ENCODE measurements at places on chromosomes 7 and 10.

GRCh38 chr7:7765422-7765821 lies 47.0 kb upstream of the RPA3 start:
- no peak for DNase-seq

GRCh38 chr7:71716690-71717089 lies 584.7 kb downstream of the GALNT17 start:
- DNase-seq, result no peak

GRCh38 chr7:11206177-11206899 lies 232.7 kb downstream of the PHF14 start:
- DNase-seq, result no peak

- no peak for DNase-seq
Observed at GRCh38 chr7:3103614-3104398, 60.1 kb upstream of the CARD11 start.

- DNase-seq, result no peak
Observed at GRCh38 chr10:113506476-113506875, 46.4 kb upstream of the HABP2 start.

DNA sequence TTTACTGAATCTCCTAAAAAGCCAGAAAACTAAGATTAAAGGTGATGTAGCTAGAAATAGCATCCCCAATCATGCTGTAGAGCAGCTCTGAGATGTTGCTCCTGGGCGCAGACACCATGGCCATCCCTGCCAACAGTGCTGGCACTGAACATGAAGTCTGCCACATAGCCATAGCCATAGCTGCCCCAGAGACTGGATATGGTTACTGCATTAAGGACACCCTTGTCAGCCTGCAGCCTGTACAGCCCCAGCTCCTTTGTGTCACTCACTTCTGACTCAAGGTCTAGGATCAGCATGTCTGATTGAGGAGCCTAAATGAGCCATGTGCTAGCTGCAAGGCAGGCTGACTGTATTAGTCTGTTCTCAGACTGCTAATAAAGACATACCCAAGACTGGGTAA lies 284.6 kb downstream of the RPS24 start:
- no peak for DNase-seq

DNA sequence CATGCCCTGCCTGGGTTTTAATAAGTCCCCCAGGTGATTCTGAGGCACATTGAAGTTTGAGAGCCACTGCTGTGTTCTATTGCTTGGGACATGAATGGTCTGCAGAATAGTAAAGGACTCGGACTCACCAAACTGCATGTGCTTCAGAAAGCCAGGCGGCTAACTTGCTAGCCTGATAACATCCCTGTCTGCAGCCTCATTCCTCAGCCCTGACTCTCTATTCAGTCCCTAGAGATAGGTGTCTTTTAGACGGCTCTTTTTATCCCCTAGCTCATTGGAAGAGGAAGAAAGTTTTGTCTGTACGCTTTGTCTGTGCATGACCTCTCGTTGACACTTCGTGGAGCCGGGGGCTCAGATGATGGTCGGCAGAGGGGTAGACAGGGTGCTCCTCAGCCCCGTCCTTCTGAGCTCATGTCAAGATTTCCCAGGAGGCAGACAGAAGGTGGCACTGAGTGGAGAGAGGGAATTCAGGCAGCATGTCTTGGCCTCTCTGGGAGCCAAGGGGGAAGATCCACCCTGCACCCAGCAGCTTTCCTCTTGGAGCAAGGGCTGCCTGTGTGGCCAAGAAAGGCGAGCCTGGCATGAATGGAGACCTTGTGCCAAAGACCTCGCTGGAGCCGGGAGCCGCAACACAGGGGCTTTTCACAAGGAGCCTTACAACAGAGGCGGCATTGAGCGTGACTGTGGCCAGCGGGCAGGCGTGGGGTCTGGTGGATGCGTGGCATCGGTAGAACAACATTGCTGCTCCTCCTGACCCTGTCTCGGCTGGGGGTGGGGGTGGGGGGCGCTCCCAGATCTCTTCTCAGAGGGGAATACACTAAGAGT lies 51.1 kb upstream of the PODXL start:
- DNase-seq, result no peak

DNA sequence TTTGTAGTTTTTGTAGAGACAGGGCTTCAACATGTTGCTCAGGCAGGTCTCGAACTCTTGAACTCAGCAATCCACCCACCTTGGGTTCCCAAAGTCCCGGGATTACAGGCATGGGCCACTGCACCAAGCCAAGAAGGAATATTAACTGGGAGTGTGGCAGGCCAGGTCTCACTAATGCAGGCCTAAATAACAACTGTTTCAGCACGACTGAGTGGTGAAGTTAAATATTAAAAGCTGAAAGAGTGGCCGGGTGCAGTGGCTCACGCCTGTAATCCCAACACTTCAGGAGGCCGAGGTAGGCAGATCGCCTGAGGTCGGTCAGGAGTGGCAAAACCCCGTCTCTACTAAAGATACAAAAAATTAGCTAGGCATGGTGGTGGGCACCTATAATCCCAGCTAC lies 21.1 kb downstream of the CHUK start:
- no peak for DNase-seq

GRCh38 chr7:41769162-41769561 lies 66.3 kb upstream of the INHBA start:
- DNase-seq, result no peak

DNA sequence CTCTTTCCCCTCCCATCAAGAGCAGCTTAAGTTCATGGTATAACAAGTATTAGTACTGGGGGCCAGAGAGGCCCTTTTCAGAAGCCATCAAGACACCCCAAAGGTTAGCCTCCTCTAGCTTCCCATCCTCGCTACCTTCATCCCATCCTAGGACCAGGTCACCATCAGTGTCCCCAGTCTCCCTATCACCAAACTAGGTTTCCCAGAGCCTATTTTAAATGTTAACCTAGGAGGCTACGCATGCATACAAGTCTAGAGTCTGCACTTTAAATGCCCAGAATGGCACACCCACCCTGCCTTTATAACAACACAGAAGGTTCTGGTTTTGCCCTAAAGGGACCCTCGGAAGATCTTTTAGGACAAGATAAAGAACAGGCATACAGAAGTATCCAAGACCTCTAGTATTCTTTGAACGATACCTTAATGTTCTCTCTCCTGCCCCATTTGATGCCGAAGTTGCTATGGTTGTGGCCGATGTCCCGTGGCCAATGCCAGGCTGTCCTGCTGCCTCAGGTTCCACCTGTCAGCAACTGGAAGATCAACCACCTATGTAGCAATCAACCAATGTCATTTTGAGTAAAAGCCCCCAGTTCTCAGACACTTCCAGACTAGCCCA lies 2.2 kb downstream of the GPRIN2 start:
- no peak for DNase-seq

DNA sequence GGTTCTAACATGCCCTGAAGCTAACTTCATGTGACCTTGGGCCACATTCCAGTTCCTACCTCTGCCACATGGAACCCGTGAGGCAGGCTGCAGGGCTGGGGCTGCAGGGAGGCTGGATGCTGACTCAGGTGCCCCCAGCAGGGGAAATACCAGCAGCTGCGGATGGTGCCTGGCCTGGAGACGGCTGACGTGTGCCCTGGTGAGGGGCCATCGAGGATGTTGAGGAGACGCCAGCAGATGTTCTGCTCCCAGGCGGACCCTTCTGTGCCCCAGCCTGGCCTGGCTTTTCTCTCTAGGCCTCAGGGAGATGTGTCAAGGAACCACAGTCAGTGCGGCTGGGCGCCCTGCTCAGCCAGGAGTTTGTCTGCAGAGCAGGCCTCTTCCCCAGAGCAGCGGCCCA lies 8.8 kb downstream of the BAG3 start:
- no peak for DNase-seq

DNA sequence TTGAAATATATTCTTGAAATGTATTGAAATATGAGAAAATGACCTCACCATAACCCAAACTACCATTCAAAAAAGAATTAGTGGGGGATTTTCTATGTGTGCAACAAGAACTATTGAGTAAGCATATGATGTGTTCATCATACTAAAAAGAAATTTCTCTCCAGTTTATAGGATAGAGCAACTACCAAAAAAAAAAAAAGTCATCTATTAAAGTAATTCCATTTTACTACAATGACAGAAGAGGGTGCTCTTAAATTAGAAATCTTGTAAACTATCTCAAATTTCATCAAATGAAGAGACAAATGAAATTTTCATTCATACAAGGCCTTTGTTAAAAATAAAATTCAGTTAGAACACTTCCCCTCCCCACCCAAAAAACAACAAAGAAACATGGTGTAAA lies 195.4 kb upstream of the PLXDC2 start:
- DNase-seq, result no peak

DNA sequence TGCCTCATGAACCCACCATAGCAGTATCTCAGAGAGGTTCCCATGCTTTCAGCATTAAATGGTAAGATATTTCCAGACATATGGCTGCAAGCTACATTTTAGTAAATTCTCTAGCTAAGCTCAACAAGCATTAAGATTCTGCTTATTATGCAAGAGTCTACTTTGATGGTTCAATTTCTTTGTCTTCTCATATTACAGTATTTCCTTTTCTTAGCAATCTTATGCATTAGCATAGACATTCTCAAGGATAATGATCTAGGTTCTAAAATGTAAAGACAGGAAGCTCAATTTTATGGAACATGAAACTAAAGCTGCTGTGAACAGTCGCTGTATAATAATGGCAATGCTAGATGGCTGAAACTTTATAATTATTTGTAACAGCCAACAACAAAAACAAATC lies 39.2 kb downstream of the MEOX2 start:
- DNase-seq, result no peak

DNA sequence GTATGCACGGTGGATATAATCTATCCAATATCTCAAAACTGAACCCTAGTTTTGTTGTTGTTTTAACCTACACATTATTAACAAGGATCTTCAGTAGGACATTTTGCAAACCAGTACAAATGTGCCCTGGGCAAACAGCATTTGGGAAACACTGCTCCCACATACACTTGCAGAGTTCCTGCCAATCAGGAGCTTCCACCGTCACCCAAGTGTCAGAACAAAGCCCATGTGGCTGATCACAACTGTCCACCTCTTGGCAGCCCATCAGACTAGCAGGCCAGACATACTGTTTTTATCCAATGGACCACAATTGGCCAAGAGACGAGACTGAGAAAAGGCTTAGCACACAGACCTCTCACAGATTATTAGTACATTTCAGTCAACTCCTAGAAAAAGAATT lies 200.4 kb downstream of the FAM107B start:
- DNase-seq, result no peak

GRCh38 chr7:108270385-108271015 lies 140.3 kb upstream of the LAMB4 start:
- DNase-seq, result no peak

- DNase-seq, result no peak
Observed at GRCh38 chr10:124239696-124240095, 146.3 kb upstream of the CHST15 start.

- DNase-seq, result no peak
Observed at GRCh38 chr7:79227044-79227443, 226.4 kb downstream of the MAGI2 start.

GRCh38 chr10:86370006-86370585 lies 3.5 kb upstream of the GRID1 start:
- DNase-seq, result no peak

- no peak for DNase-seq
Observed at GRCh38 chr7:151437159-151437553, 2.8 kb downstream of the CRYGN start.

- no peak for DNase-seq
Observed at GRCh38 chr10:58712141-58712540, 199.5 kb downstream of the BICC1 start.

DNA sequence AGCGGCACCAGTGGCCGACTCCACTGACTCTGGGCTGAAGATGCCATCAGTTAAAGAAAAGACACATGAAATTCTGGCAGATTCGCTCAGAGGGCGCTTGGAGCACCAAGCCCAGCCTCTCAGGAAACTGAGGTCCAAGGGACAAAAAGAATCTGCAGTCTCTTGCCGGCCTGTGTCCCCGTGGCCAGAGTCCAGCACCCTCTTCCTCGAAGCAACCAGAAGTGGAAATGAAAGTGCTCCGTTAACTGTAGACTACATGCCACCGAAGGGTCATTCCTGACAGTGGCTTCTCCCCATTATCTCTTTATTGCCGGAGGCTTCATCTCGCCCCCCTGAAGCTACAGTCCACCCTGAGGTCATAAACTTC lies 1.0 kb upstream of the CHST15 start:
- DNase-seq, result no peak

DNA sequence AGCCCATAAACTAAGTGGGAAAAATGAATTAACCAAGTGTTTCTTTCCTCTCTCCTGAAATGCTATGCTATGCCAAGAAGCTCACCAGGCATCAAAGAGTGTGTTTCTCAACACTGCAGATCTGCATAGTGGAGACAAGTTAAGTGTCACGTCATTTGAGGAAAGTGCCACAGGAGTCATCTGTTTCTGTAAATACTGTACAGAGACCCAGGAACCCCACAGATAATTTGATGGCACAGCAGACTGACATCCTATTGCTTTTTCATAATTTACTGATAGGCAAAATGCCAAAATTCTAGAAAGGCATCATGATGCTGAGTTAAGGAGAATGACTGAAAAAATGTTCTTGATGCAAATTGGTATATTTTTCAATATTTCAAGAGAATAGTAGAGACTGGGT lies 124.3 kb downstream of the NRCAM start:
- no peak for DNase-seq

DNA sequence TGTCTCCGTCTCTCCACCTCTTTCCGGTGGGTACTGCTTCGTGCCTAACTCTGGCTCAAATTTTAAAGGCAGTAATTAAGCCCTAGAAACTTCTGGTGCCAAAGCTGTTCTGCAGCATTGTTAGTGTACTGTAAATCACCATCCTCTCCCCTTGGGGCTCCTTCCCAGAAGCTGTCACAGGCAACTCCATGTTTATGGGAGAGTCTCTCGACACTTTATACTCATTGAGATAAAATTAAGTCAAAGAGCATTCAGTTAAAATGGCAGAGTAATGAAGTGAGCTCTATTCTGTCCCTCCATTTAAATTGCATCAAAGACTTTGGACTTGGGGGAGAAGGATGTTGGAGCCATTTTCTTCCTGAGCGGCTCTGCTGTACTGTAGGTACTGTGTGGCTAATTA lies 274.8 kb downstream of the SFMBT2 start:
- no peak for DNase-seq

- no peak for DNase-seq
Observed at GRCh38 chr10:84739641-84740040, 411.3 kb downstream of the CCSER2 start.

- peak; percentile 7 for DNase-seq
Observed at GRCh38 chr7:51126813-51127617, 189.6 kb downstream of the COBL start.

- no peak for DNase-seq
Observed at GRCh38 chr10:10778959-10779358, 238.7 kb upstream of the CELF2 start.

- DNase-seq, result no peak
Observed at GRCh38 chr7:102413611-102414010, 17.4 kb downstream of the PRKRIP1 start.

GRCh38 chr7:85554236-85555178 lies 367.7 kb upstream of the SEMA3D start:
- no peak for DNase-seq

GRCh38 chr10:52464368-52465124 lies 150.5 kb downstream of the DKK1 start:
- DNase-seq, result no peak

Data from stimulated activated CD4-positive, alpha-beta T cell treated with anti-CD3 and anti-CD28 coated beads, Interleukin-2, amount 100 ng/mL, for 24 hours (primary cell).